Breast epithelium (tissue), 4 donors: ENCODE measurements at places on chromosomes 4 and X.

GRCh38 chrX:68928401-68928800, 99.6 kb downstream of the EFNB1 start:
- no peak for DNase-seq

DNA sequence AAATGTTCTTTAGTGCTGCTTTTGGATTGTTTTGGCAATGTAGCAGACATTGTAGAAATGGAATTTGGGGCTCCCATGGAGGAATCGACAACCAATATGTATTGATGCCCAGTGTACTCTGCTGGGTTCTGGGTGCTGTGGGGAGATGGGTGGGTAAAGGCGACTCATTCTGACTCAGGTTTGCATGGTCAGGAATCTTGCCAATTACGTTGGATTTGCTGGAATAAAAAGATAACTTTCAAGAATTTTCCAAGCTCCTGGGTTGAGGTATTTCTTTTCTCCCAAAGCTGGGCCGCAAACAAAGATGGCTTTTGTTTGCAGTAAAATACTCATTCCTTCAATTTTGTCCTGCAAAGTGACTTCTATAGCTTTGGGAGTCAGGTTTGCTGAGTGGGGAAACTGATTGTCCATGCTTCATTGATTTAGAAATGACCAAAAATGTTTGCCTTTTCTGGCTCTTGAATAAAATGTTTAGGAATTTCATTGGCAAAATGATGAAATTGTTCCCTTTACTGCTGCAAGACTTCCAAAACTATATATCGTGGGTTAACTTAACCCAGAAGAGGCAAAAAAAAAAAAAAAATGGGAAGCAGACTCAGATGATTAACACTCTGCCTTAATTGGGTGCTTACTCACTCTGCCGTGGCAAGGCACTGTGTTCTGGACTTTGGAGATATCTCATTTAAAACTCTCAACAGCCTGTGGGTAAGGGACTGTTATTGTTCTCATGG, 57.0 kb downstream of the RTL9 start:
- no peak for DNase-seq

GRCh38 chr4:105430811-105431210, 43.1 kb downstream of the PPA2 start:
- no peak for DNase-seq

DNA sequence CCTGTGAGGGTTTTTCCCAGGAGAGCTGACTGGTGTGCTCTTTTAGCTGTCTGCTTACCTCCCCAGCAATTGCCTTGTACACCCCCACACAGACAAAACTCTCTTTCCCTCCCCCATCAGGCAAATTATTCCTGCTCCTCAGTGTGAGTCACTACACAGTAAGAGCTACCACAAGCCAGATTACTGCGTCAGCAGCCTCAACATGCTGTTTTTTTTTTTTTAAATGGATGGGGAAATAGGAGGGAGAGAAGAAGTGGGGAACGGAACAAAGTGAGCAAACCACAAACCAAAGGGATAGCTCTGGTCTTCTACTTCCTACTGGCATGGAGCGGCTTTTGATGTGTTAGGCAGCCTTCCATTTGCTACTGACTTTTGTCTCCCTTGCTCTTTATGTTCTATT, 107.5 kb upstream of the ACSL4 start:
- peak; percentile 53 for DNase-seq

DNA sequence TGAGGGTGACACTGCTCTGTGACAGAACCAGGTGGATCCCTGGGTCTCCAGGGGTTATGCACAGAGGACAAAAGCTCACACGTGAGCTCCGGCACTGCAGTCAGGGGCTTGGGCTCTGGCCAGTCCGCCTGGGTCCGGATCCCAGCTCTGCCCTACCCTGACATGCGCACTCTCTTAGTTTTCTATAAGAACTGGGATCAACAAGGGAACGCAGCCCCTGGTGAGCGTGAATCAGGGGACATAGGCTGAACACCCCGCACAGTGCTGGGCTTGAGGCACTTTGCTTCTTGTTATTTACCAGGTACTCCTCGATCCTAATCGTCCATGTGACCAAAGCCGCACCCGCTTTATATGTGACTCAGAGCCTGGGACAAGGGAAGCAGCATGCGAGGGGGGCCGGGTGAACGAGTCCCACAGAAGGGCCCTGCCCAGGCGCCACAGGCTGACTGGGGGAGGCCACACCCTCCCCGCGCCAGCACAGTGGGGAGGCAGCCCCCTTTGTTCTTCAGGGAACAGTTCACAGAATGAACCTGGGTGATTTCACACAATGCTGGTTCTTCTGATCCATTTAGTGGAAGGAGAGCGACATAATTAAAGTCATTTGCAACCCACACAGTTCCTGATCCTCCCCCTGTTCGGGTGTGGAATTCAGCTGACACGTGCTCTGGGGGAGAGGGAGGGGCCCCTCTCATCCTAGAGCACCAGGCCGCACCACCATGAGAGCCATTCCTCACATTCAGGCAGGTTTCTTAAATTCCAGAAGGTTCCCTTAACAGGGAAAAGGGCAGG, 55.5 kb downstream of the WFS1 start:
- peak; percentile 50 for DNase-seq

- DNase-seq = no peak
These were observed 439.4 kb downstream of the SPRY1 start for GRCh38 chr4:123835831-123836590.

- no peak for DNase-seq
These were observed 43.4 kb downstream of the ZNF182 start for GRCh38 chrX:47960406-47960805.

DNA sequence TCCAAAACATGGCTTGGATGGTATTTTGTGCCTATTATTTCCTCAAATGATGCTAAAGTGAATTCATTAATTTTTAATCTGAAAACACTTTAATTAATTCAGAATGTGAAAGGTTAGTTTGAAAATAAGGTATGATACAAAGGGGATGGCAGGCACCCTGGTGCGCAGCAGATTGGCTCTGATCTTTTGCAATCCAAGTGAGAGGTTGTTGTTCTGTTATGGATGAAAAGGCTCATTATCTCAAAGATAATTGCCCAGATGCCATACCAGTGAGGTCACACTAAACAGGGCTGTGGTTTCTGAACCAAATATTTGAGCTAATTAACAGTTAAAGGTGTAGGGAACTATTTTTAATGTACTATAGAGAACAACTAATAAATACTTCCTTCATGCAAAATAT, 504.9 kb downstream of the RAPGEF2 start:
- DNase-seq = no peak

DNA sequence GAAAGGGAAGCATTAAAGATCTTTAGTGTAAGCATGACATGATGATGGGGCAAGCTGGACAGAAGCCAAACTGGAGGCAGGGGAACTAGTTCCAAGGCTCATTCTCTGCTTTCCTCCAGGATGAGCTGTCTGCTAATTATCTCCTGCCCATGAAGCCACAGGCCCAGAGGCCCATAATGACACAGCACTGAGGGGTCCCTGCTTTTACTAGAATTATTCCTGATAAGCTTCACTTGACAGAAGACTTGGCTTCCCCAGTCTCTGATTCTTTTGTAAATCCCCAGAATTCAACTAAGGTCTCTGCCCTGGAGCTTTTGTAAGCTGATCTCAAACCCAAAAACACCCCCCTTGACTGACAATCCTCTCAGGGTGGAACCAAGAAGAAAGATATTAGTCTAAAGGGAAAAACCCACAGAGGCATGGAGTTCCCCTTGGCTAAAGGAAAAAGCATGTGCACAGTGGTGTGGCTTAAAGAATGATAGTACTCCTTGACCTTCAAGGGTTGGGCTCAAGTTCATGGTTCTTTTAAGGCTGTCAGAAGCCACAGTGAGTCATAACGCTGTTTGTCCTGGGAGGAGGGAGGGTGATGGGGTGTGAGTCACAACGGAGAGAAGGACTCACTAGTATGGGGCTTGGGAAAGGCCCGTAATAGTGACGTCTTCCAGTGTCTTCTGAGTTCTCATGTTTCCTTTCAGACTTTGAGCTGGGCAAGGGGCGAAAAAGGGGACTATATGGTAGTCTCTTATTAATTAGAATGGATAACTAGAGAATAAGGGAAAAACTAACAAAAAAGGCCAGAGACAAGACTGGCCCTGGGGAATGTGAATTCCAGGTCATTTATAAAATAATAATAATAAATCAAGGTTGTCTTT, 146.0 kb upstream of the CPEB2 start:
- no peak for DNase-seq

- no peak for DNase-seq
These were observed 89.2 kb upstream of the EXOC1L start for GRCh38 chr4:55730280-55730931.

- DNase-seq = no peak
These were observed 381.1 kb upstream of the MAGEB2 start for GRCh38 chrX:29834311-29834710.
